ENCODE measurements at places on chromosomes 12 and 14.

GRCh38 chr14:101102875-101103274 lies 199.4 kb upstream of the RTL1 start:
- DNase-seq = no peak

GRCh38 chr12:64525461-64526160 lies 73.7 kb downstream of the TBK1 start:
- DNase-seq = no peak

DNA sequence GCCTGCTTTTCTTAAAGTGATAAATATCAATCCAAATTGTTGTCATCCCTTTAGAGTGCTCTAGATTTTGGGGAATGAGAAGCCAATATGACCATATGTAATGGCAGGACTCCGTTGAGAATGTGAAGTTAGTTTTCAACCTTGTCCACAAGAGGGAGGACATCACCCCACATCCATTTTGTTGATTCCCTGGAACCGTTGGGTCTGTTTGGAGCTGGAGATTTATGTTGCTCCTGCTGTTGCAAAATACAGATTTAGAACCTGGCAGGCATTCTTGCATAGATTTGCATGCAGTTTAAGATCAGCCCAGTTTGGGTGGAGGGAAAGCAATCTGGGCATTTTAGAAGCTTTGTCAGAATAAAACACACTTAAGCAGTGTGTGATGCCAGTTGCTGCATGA lies 620.1 kb downstream of the NRXN3 start:
- DNase-seq = no peak

GRCh38 chr14:95235767-95236166 lies 78.4 kb upstream of the DICER1 start:
- no peak for DNase-seq

- DNase-seq = peak; percentile 73
Measured at GRCh38 chr12:113247123-113248050, 26.1 kb downstream of the TPCN1 start.

- DNase-seq = no peak
Measured at GRCh38 chr14:75848167-75848913, 133.5 kb downstream of the TGFB3 start.

GRCh38 chr12:107359382-107359781 lies 266.0 kb upstream of the CRY1 start:
- no peak for DNase-seq

- no peak for DNase-seq
Measured at GRCh38 chr12:7116196-7116595, 7.2 kb upstream of the C1RL start.

- DNase-seq = no peak
Measured at GRCh38 chr12:77251799-77252198, 186.4 kb upstream of the E2F7 start.

GRCh38 chr12:77953528-77954205 lies 123.0 kb downstream of the NAV3 start:
- DNase-seq = no peak

GRCh38 chr12:67426067-67426466 lies 156.9 kb downstream of the CAND1 start:
- DNase-seq = no peak

DNA sequence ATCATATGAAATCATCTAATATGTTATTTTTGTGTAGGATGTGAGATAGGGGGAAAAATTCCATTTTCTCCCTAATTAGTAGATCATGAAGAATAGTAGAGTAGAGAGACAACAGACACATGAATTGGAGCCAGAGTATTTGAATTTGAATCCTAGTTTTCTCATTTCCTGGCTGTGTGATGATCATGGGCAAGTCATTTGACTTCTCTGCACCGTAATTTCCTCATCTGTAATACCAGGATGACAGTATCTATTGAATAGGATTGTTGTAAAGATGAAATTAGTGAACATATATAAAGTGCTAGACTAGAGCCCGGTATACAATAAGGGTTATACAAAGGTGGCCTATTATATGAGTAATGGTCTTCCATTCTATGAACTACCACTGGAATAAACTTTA lies 32.2 kb upstream of the PLXNC1 start:
- DNase-seq = no peak

GRCh38 chr14:104845033-104845666 lies 19.9 kb upstream of the CEP170B start:
- DNase-seq = no peak

DNA sequence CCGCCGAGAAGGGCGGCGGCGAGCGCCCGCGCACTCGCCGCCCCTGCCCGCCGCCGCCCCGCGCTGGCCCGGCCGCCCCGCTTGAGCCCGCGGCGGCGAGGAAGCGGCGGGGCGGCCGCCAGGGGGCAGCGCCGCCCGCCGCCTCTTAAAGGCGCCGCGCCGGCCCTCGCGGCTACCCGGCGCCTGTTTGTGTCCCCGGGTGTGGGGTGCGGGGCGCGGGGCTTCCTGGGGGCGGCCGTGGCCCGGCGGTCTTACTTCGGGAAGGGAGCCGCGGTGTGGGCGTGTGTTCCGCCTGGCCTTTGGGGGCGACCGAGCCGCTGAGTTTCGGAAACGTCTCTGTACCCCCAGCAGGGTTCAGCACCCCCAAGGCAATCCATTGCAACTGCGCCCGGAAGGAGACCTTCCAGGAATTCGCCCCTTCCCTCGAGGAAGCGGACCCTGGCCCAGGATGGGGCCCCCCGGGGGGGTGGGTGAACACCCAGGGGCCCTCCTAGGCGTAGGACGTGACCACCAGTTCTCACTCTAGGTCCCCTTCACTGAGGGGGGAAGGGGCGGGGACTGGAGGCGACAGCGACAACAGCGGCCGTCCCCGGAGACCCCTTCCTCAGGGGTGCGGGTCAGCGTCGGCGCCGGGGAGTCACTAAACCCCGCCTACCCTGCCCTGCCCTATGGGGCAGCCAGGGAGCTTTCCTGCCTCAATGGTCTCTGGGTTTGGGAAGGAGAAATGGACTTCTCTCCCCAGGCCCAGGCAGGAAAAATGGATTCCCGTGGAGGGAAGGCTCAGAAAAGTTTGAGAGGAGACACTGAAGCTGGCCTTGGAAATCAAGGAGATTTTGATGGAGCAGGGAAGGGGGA lies at the start of gene ITPK1:
TSS of gene ITPK1 (minus strand) at position 105 of the 855 bp plus-strand sequence. CDS start 762 bp downstream, outside the sequence.
- peak; percentile 58 for DNase-seq

DNA sequence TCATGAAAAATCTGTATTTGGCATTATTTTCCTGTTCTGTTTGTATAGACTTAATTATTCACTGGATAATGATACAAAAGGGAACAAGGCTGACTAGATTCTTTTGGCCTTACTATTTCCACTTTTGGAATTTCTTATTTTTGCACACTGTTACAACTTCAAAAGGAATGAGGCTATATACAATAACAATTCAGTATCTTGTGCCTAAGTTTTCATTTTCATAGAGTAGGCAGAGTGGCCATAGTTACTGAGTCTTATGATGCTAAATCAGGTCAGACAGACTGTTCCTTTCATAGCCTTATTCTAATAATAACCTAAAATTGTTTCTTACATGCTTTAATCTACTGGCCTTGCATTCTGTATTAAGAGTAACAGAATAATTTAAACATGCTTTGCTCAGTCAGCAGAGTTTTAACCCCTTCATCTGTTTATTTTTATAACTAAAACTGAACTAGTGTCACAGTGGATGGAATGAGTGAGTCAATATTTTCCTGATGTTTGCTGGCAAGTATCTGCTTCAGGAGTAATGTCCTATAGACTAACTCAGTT lies 10.5 kb downstream of the TTC8 start:
- DNase-seq = peak; percentile 65

DNA sequence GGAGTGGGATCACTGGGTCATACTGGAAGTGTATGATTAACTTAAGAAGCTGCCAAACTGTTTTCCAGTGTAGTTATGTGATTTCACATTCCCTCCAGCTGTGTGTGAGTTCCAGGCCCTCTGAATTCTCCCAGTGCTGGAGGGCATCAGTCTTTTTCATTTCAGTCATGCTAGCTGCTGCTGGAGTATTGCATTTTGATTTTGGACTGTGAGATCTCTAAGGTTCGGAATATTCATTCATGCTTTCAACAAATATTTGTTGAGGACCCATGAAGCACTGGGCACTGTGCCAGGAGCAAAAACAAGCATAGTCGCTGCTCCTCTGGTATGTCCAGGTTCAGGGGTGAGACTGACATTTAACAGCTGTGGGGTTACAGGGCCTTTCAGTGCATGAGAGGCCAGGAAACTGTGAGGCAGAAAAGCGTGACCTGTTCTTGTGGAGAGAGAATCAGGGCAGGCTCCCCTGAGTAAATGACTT lies 133.2 kb downstream of the SCARB1 start:
- DNase-seq = no peak
